ENCODE measurements at places on chromosomes 11 and 22. TPM values are rescaled to one million over a fixed set of nuclear protein-coding genes. Genes with fewer than 3 reads are reported as not detected.

GRIK4 gene
- total RNA-seq: 0.12 TPM

ALKBH3 gene
- total RNA-seq: 54.0 TPM

MIOX gene
- not detected for total RNA-seq

SHISAL1 gene
- 14.9 TPM for total RNA-seq

RAB1B gene
- 83.9 TPM for total RNA-seq
